ENCODE measurements at places on chromosomes 2 and 18. TPM values are rescaled to one million over a fixed set of nuclear protein-coding genes. Genes with fewer than 3 reads are reported as not detected.

C18orf54 gene
- 9.9 TPM for total RNA-seq

ITPRID2 gene
- 34.9 TPM for total RNA-seq

CFAP65 gene
- not detected for total RNA-seq

ADGRF3 gene
- 4.1 TPM for total RNA-seq

BOLL gene
- not detected for total RNA-seq

SCN3A gene
- total RNA-seq: 0.23 TPM

ERFE gene
- 0.07 TPM for total RNA-seq

ALLC gene
- total RNA-seq: not detected

EGR4 gene
- total RNA-seq: 0.41 TPM

CRYGC gene
- not detected for total RNA-seq

GRCh38 chr2:164606557-164606956 is 14.7 kb downstream of the GRB14 start:
- H3K27me3 ChIP-seq: no peaks in the 10 kb centered on the region
- H3K36me3 ChIP-seq: no peaks in the 10 kb centered on the region
- no peak overlapping the region for H3K27ac ChIP-seq
- no peak for DNase-seq

DNA sequence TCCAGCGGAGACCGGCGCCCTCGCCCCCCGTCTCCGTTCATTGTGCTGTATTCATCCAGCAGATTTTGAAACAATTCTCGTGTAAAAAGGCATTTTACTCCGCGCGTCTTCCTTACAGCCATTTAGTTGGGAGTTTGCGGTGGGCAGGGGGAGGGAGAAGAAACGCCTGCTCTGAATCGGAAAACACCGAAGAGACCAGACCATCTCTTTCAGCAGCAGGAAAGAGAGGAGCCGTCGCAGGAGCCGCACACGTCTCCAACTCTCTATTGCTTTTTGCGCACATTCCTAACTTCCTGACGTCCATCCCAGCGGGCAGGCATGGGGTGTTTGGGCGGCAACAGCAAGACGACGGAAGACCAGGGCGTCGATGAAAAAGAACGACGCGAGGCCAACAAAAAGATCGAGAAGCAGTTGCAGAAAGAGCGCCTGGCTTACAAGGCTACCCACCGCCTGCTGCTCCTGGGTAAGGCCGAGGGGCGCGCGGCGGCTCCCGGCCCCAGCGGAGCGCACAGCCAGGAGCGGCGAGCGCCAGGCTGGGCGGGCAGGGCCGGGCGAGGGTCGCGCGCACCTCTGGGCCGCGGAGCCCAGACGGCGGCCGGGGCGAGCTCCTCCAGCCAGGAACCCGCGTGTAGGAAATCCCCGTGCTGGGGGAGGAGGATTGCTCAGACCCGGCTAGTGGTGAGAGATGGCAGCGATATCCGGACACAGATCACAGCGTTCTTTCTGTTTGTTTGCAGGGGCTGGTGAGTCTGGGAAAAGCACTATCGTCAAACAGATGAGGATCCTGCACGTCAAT is 63.2 kb downstream of the GNAL start:
- peak; percentile 41 for DNase-seq
- no peaks in the 10 kb centered on the region for H3K36me3 ChIP-seq
- H3K4me3 ChIP-seq: peak overlapping the region; percentile 63
- peaks cover 10% of the 10 kb centered on the region for H3K4me1 ChIP-seq
- H3K27ac ChIP-seq: no peak overlapping the region

DNA sequence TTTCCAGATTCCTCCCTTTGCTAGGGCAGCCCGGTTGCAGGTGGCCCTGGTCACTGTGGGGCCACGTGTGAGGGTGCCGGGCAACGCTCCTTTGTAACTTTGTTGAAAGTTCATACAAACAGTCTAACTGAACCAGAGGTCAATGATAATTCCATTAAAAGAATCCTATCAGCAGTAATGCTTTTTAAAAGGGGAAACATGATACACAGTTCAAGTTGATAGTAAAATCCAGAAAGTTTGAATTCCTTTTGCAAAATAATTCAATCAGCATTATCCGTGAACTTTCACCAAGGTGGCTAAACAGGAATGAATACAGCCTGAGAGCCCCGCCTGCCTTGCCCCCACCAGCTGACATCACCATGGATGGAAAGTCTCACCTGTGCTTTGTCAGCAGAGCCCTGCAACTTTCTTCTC is 166.2 kb downstream of the ACKR3 start:
- H3K4me3 ChIP-seq: no peak overlapping the region
- no peaks in the 10 kb centered on the region for H3K36me3 ChIP-seq
- H3K27ac ChIP-seq: no peak overlapping the region
- H3K4me1 ChIP-seq: no peaks in the 10 kb centered on the region
- no peak for DNase-seq
- peaks cover 10% of the 10 kb centered on the region for H3K27me3 ChIP-seq

- H3K27me3 ChIP-seq: no peaks in the 10 kb centered on the region
- no peak for DNase-seq
- H3K27ac ChIP-seq: no peak overlapping the region
- no peaks in the 10 kb centered on the region for H3K36me3 ChIP-seq
- H3K4me1 ChIP-seq: no peaks in the 10 kb centered on the region
- H3K4me3 ChIP-seq: no peak overlapping the region
Observed at GRCh38 chr2:88110830-88111229, 17.0 kb downstream of the FABP1 start.

DNA sequence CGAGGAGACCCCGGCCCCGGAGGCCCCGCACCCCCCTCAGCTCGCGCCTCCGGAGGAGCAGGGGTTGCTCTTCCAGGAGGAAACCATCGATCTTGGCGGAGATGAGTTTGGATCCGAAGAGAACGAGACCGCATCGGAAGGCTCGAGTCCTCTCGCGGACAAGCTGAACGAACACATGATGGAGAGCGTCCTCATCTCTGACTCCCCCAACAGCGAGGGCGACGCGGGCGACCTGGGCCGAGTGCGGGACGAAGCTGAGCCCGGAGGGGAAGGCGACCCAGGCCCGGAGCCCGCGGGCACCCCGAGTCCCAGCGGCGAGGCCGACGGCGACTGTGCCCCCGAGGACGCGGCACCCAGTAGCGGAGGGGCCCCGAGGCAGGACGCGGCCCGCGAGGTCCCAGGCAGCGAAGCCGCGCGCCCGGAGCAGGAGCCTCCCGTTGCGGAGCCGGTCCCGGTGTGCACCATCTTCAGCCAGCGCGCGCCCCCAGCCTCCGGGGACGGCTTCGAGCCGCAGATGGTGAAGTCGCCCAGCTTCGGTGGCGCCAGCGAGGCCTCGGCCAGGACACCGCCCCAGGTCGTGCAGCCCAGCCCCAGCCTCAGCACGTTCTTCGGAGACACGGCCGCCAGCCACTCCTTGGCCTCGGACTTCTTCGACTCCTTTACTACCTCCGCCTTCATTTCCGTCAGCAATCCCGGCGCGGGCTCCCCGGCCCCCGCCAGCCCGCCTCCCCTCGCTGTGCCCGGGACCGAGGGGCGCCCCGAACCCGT is 8.3 kb downstream of the TRAPPC12 start:
- H3K36me3 ChIP-seq: peaks cover 47% of the 10 kb centered on the region
- peaks cover 14% of the 10 kb centered on the region for H3K4me1 ChIP-seq
- DNase-seq: no peak
- no peaks in the 10 kb centered on the region for H3K27me3 ChIP-seq

GRCh38 chr18:55124078-55124763 is 165.0 kb upstream of the CCDC68 start:
- H3K27me3 ChIP-seq: no peaks in the 10 kb centered on the region
- no peak overlapping the region for H3K27ac ChIP-seq
- H3K4me1 ChIP-seq: no peaks in the 10 kb centered on the region

DNA sequence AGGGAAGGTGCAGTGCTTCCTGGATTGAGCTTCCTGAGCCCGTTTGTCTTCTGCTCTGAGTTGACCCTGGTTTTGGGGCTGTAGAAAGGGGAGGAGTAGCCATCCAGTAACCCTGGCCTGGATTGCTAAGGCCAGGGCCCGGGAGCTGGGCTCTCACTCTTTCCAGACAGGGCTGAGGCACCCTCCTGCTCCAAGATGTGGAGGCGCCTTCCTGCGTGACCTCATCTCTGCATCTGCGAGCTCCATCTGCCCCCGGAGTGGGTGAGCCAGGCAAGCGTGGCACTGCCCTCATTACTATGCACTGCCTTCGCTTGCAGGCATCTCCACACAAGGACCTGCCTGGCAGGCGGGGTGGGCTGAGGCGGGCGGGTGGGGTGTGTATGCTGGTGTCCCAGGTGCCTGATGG is 58.0 kb downstream of the RAB31 start:
- no peaks in the 10 kb centered on the region for H3K4me1 ChIP-seq
- no peak overlapping the region for H3K27ac ChIP-seq
- H3K27me3 ChIP-seq: peaks cover 8% of the 10 kb centered on the region
- no peaks in the 10 kb centered on the region for H3K36me3 ChIP-seq
- no peak overlapping the region for H3K4me3 ChIP-seq

DNA sequence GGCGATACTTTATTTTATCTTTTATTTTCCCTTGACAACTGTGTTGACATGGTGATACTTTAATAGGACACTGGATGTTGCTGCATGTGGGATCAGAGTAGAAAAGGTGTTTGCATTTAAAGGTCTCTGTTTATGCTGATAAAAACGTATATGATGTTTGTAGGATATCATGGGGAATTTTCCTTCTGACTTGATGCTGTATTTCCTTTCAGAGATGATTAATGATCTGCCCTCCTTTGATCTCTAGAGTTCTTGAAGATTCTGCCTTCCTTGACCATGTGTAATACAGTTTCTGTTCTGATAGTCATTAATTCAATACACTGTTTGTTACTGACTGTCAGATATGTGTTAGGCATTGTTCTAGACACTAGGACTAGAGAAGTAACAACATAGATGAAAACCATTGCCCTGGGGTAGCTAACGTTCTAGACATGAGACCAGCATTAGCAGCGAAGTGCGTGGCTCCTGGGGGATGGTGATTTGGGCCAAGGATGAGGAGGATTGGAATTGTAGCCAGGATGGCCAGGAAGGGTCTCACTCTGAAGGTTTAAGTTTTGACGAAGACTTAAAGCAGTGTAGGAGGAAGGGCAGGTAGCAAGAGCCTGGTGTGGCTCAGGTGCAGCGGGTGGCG is 2.8 kb downstream of the ATG4B start:
- H3K27me3 ChIP-seq: no peaks in the 10 kb centered on the region
- peaks cover 45% of the 10 kb centered on the region for H3K4me1 ChIP-seq
- H3K36me3 ChIP-seq: peaks cover 16% of the 10 kb centered on the region
- no peak for DNase-seq
- no peak overlapping the region for H3K4me3 ChIP-seq

- no peak for DNase-seq
- no peak overlapping the region for H3K27ac ChIP-seq
- H3K4me3 ChIP-seq: no peak overlapping the region
Observed at GRCh38 chr2:69196327-69197117, 183.5 kb downstream of the ANTXR1 start.

GRCh38 chr2:118987886-118988285 is 45.9 kb downstream of the MARCO start:
- no peak overlapping the region for H3K4me3 ChIP-seq
- H3K27me3 ChIP-seq: peaks cover 2% of the 10 kb centered on the region
- no peaks in the 10 kb centered on the region for H3K4me1 ChIP-seq
- no peaks in the 10 kb centered on the region for H3K36me3 ChIP-seq

GRCh38 chr2:29192526-29192925 is 77.3 kb downstream of the CLIP4 start:
- no peak overlapping the region for H3K4me3 ChIP-seq
- H3K36me3 ChIP-seq: peaks cover 7% of the 10 kb centered on the region
- DNase-seq: no peak
- H3K4me1 ChIP-seq: peaks cover 20% of the 10 kb centered on the region

GRCh38 chr2:36427790-36428243 is 72.2 kb downstream of the CRIM1 start:
- H3K27me3 ChIP-seq: no peaks in the 10 kb centered on the region
- H3K36me3 ChIP-seq: no peaks in the 10 kb centered on the region
- no peaks in the 10 kb centered on the region for H3K4me1 ChIP-seq
- no peak overlapping the region for H3K4me3 ChIP-seq
- DNase-seq: no peak

DNA sequence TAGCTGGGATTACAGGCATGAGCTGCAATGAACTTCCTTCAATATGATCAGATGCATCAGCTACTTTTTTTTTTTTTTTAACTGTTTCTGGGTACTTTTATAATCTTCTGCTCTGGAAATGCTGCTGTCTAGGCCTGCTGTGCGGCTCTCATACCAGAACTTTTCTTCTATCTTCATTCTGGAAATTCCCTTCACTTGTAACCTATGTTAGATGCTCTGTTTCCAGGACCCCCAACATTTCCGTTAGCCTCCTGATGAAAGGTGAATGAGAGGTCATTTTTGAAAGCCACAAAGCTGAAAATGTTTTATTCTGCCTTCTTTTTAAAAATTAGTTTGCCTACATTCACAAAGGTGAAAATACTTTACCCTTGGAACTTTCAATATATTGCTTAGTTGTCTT is 8.6 kb downstream of the AGFG1 start:
- no peak for DNase-seq
- H3K27ac ChIP-seq: peak overlapping the region; percentile 78
- peaks cover 35% of the 10 kb centered on the region for H3K36me3 ChIP-seq
- no peaks in the 10 kb centered on the region for H3K27me3 ChIP-seq

GRCh38 chr2:23482188-23482587 is 97.2 kb downstream of the KLHL29 start:
- no peak for DNase-seq
- no peak overlapping the region for H3K27ac ChIP-seq
- no peaks in the 10 kb centered on the region for H3K36me3 ChIP-seq
- H3K4me3 ChIP-seq: no peak overlapping the region
- H3K4me1 ChIP-seq: no peaks in the 10 kb centered on the region
- no peaks in the 10 kb centered on the region for H3K27me3 ChIP-seq

GRCh38 chr2:197514754-197515153 is 1.1 kb upstream of the MOB4 start:
- no peaks in the 10 kb centered on the region for H3K27me3 ChIP-seq
- H3K4me1 ChIP-seq: peaks cover 17% of the 10 kb centered on the region
- peak overlapping the region; percentile 94 for H3K4me3 ChIP-seq
- H3K36me3 ChIP-seq: peaks cover 6% of the 10 kb centered on the region
- H3K27ac ChIP-seq: peak overlapping the region; percentile 96

- peaks cover 13% of the 10 kb centered on the region for H3K27me3 ChIP-seq
- peaks cover 41% of the 10 kb centered on the region for H3K4me1 ChIP-seq
- DNase-seq: no peak
- H3K4me3 ChIP-seq: no peak overlapping the region
- H3K36me3 ChIP-seq: peaks cover 5% of the 10 kb centered on the region
Observed at GRCh38 chr2:197908156-197908555, 103.8 kb downstream of the PLCL1 start.

- peak overlapping the region; percentile 37 for H3K27ac ChIP-seq
Observed at GRCh38 chr18:3526421-3527354, 76.7 kb downstream of the TGIF1 start.

- H3K27ac ChIP-seq: no peak overlapping the region
- no peaks in the 10 kb centered on the region for H3K36me3 ChIP-seq
- no peaks in the 10 kb centered on the region for H3K27me3 ChIP-seq
- H3K4me3 ChIP-seq: no peak overlapping the region
- no peaks in the 10 kb centered on the region for H3K4me1 ChIP-seq
- DNase-seq: no peak
Observed at GRCh38 chr2:160674146-160674750, 180.6 kb upstream of the RBMS1 start.

- H3K36me3 ChIP-seq: no peaks in the 10 kb centered on the region
- H3K4me1 ChIP-seq: no peaks in the 10 kb centered on the region
- H3K27me3 ChIP-seq: peaks cover 9% of the 10 kb centered on the region
- H3K27ac ChIP-seq: no peak overlapping the region
- no peak overlapping the region for H3K4me3 ChIP-seq
Observed at GRCh38 chr18:59631583-59632181, 65.5 kb downstream of the CCBE1 start.

All from activated CD4-positive, alpha-beta T cell treated with anti-CD3 and anti-CD28 coated beads for 36 hours (primary cell).